ENCODE measurements at places on chromosomes 1 and 21.

DNA sequence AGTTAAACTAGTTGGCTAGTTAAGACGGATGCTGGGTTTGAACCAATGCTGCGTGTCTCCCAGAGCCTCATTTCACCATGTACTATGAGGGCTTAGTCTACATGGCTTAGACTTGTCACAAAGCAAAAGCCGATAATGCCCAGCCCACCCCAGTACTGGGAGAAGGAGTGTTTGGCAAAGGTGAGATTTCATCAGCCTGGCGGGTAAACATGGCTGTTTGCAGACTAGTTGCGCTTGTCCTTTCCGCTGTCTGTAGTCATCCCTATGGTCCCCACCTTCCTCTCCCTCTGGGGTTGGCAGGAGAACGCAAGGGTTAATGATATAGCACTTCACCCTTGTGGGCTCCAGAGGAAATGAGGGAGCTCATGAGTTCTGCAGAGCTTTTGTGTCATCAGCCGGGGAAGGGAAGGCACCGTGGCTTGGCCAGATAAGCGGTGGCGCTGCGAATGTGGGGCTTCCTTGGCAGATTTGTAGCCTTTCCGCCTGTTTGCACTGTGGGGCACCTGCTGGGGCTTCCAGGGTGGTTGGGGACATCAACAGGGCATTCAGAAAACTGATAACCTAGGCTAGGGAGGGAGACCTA lies 29.2 kb downstream of the SOX13 start:
- DNase-seq = no peak

DNA sequence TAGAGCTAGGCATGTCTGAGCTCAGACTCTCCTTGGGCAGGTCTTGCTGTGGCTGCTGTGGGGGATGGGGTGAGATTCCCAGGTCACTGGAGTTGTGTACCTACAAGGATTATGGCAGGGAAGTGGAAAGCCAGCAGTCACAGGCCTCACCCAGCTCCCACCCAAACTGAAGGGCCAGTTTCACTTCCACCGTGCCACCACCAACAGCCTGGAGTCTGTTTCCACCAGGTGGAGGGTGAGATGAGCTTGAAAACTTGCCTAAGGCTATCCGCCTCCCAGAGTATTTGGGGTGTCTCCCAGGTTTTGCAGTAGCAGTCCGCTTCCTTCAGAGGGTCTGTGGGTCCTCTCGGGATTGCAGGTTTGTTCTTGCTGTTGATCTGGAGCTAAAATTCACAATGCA lies 327.7 kb downstream of the PTPRC start:
- DNase-seq = no peak

GRCh38 chr1:160401487-160401805 lies 1.1 kb downstream of the VANGL2 start:
- DNase-seq = no peak

- DNase-seq = peak; percentile 13
Observed at GRCh38 chr1:114660238-114660637, 9.6 kb downstream of the DENND2C start.

GRCh38 chr1:230851291-230851691 lies 17.0 kb downstream of the C1orf198 start:
- DNase-seq = peak; percentile 58

DNA sequence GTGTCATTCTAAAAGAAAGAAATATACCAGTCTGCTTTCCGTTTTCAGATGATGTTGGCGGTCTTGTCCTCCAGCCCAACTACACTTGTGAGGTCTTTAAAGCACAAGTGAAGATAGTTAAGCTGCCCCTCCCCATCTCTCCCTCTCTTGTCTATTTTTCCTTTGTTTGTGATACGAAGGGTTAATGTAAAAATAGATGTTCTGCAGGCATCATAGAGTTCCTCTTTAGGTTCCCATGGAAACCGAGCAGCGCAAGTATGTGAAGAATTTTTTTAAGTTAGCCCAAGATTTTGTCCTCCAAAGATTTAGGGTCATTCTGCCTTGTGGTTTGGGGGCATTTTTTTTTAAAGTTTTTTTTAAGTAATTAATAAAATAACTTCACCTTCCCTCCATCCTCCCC lies 232.4 kb upstream of the AJAP1 start:
- no peak for DNase-seq

DNA sequence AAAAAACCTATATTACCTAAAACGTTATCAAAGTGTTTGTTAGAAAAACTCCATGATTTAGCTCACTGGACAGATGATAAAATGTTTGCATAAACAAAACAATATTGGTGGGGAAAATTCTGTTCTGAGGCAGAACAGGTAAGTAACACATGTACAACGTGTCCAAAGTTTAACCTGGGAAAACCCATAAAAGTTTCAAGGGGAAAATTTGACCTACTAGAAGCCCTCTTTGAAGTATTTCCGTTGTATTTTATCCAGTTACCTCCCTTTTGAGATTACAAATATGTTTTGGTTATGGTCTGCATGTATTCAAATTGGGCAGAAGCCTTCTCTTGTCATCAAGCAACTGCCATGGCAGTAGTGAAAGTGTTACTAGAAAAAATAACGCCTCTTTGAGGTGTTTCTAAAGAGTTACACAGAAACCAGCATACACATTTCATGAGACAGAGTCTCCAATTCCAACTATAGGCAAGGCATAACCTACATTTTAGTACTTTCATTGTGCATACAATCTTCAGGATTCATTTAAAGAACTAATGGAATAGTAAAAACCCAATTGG lies 58.0 kb upstream of the PDC start:
- DNase-seq = no peak

GRCh38 chr1:61097317-61097716 lies 15.0 kb downstream of the NFIA start:
- no peak for DNase-seq

DNA sequence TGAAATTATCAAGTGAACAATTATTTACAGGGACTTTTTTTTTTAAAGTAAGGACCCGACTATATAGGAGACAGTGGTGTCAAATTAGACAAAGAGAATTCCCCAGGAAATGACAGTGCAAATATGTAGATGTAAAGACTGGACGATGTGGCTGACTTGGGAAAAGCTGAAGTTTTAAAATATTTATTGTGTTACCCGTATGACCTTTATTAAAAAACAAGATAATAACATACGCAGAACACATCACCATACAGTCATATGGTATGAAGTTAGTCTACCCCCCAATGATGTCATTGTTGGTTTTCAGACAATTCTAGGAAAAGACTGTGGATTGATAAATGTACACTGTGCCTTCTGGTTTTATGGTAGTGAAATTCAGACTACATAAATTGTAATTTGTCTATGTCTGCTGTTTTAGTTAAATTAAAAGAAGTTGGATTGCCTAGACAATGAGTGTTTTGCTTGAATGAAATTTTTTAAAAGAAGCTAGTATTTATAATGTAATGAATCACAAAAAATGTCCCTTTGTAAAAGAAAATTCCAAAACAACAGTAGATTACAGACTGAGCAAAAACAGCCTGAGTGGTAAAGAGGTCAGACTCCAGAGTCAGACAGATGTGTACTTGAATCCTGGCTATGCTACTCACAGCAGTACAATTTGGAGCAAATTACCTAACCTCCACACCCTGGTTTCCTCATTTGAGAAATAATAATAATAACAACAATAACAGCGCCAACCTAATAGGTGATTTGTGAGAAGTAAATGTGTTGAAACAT lies 15.5 kb upstream of the PDC start:
- DNase-seq = no peak

GRCh38 chr1:178126741-178127185 lies 32.9 kb downstream of the RASAL2 start:
- DNase-seq = no peak

GRCh38 chr1:117037802-117038201 lies 22.3 kb upstream of the TTF2 start:
- DNase-seq = no peak

DNA sequence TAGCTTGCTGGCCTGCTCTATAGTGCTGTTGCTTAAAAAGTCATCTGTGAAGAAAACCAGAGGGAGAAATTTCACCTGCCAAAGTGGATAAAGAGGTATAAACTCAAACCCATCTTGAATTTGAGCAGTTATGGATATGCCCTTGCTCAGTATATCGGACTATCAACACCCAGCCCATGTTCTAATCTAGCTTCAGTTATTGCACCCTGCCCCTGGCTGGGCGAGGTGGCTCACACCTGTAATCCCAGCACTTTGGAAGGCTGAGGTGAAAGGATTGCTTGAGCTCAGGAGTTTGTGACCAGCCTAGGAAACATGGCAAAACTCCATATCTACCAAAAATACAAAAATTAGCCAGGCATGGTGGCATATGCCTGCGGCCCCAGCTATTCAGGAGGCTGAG lies 13.3 kb downstream of the LIX1L start:
- no peak for DNase-seq

- no peak for DNase-seq
Observed at GRCh38 chr1:112505400-112505785, 3.4 kb upstream of the WNT2B start.

DNA sequence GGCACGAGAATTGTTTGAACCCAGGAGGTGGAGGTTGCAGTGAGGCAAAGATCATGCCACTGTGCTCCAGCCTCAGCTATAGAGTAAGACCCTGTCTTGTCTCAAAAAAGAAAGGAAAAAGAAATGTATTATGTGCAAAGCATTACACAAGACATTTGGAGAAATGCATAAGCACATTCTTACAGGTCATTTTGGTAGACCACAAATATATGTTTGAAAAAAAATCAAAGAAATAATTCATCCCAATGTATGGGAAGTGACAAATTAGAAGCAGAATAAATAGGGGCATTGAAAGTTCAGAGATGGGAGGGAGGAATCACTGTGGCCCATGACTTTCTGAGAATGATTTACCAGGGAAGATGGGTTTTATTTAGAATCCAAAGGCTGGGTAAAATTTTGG lies 283.5 kb upstream of the ADAMTS5 start:
- no peak for DNase-seq

DNA sequence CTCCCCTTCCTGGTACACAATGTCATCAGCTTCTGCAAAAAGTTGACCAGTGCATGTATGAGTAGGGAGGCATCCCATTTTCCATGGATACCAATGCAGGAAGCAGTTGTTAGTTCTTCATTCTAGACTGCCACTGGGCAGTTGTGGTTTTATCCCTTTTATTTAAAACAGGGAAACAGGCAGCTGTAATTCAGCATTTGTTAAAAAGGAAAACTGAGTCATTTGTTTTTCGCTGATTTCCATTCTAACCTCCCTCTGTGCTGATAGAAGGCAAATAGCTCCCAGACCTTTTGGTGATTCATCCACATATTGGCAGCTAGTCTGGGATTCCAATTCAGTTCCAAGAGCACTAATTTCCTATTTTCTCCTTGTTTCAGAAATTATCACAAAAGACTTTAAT lies 21.1 kb upstream of the ABCA4 start:
- no peak for DNase-seq

- DNase-seq = no peak
Observed at GRCh38 chr1:167826127-167826526, 87.8 kb downstream of the ADCY10 start.

DNA sequence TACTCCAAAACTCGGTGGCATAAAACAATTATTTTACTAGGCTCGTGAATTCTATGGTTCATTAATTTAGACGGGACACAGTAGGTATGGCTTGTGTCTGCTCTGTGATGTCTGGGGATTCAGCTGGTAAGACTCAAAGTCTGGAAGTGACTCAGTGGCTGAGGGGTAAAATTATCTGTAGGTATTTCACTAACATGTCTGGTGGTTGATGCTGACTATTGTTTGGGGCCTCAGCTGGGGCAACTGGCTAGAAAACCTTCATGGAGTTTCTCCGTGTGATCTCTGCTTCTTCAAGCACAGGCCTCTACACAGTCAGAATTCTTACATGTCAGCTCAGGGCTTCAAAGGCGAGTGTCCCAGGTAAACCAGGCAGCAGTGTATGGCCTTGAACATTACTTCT lies 41.2 kb upstream of the KLF17 start:
- no peak for DNase-seq

GRCh38 chr1:237009611-237010010 lies 5.4 kb upstream of the MT1HL1 start:
- no peak for DNase-seq

DNA sequence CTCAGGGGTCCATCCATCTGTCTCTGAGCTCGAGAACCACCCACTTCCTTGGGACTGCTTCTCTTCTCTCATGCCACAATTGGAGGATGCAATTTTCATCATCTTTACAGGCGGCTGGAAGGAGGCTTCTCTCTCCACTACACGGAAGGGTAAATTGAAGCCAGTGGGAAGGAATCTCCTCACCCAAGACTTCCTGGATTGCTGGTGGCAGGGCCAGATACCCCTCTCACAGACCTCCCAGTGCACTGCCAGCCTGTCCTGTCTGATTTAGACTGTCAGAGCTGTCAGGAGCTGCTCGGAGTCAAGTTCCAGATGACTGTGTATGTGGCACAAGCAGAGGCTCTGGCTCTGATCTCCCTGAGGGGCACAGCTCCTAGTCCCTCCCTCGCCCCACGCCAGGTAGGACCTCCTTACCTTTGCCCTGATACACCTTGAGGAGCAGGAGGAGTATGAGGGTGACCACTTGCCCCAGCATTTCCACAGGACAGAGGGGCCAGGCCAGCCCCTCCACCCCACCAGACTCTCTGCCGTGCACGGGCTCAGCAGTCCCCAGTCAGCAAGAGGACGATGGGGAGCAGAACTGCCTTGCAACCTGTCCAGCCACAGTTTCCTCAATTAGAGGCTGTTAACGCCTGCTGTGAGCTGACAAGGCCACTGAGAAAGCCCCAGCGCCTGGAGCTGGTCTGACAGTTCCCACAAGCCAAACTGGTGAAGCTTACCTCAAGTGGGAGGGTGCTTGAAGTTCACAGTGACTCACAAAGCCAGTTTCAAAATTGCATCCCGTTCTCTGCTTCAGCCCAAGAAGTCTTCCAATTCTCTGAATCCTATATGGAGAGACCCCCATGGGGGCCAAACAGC lies at the start of gene CD244:
TSS of gene CD244 (minus strand) at position 685 of the 858 bp plus-strand sequence. CDS start at position 475, 210 bp downstream.
- no peak for DNase-seq

DNA sequence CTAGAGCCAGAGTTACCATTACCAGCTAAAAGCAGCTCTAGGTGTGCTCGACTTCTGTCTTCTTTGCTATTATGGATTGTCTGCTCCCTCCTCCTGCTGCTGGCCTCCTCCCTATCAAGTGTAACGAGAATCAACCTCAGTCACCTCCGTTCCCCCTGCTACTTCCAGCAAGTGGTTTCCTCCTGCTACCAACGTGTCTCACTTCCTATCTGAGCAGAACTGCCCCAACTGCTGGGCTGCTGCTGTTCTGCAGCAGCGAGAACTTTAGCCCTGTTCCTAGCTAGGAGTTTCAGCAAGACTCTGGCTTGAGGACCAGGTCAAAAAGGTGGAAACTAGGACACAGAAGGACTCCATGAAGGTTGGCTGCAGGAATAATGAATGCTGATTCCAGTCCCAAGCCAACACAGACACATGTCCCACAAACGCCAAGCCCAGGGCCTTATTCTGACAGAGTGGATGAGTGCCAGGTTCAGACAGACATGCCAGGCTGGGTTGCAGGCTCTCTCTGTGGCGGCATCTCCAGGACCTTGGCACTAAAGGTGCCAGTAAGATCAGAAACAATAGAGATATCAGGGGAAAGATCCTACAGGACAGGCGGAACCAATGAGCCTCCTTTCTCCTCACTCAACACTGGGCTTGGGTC lies 46.9 kb downstream of the CD34 start:
- no peak for DNase-seq

- DNase-seq = no peak
Observed at GRCh38 chr1:184930645-184931044, 43.7 kb downstream of the NIBAN1 start.

- no peak for DNase-seq
Observed at GRCh38 chr21:34157521-34157920, 84.1 kb downstream of the MRPS6 start.

- peak; percentile 9 for DNase-seq
Observed at GRCh38 chr1:171954361-171954760, 113.1 kb downstream of the DNM3 start.

GRCh38 chr1:221302810-221303209 lies 423.6 kb downstream of the HLX start:
- DNase-seq = no peak
